Dorsolateral prefrontal cortex (tissue), 122 donors: ENCODE measurements at places on chromosomes 13 and 19. TPM values are rescaled to one million over a fixed set of nuclear protein-coding genes. Genes with fewer than 3 reads are reported as not detected.
A peak's percentile ranks its signal among the peaks of the same experiment; 100 is the strongest.

- DNase-seq: peak; percentile 45
Observed at GRCh38 chr13:22837980-22838647, 342.7 kb upstream of the SGCG start.

DNA sequence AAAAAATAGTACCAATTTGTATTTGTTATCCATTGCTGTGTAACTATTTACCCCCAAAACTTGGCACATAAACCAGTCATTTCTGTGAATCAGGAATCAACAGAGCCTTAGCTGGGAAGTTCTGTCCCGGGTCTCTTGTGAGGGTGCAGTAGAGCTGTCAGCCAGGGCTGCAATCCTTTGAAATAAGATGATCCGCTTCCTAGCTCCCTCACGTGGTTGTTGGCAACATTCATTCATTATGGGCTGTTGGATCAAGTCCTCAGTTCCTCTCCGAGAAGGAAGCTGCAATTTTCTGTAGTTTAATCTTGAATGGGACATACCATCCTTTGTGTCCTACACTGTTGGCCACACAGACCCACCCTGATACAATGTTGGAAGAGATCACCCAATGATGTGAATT, 277.2 kb downstream of the SUCLA2 start:
- no peak for DNase-seq

- DNase-seq: no peak
Observed at GRCh38 chr13:37118016-37118415, 12.6 kb upstream of the CSNK1A1L start.

DNA sequence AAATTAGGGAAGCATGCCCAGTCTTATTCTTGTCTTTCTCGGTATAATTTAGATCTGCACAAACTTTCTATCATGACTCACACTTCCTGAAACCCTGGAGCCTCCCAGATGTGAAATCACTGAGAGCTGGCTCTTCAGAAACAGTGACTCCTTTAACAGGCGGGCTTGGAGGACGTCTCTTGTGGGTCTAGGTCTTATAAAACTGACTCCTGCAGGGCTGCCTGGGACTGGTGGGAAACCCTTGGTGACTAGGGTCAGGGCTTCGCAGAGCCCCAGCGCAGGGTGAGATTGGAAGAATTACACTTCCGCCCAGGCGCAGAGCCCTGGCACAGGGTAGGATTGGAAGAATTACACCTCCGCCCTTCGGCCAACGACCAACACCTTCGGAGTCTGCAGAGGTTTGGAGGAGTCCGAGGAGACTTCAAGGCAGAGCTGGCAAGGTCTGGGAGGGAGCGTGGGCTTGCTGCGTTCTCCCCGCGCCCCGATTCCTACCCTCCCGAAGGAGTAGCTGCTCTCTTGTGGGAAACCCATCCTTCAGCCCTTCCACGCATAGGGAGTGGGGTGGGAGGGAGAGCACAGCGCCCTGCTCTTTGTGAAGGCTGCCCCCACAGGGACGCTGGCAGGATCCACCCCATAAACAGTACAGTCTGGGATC, 43.4 kb upstream of the MAP3K10 start:
- no peak for DNase-seq

GRCh38 chr13:90485436-90485835, 862.1 kb upstream of the MIR17HG start:
- no peak for DNase-seq

- DNase-seq: no peak
Observed at GRCh38 chr19:45063851-45064801, 12.2 kb downstream of the ZNF296 start.

DNA sequence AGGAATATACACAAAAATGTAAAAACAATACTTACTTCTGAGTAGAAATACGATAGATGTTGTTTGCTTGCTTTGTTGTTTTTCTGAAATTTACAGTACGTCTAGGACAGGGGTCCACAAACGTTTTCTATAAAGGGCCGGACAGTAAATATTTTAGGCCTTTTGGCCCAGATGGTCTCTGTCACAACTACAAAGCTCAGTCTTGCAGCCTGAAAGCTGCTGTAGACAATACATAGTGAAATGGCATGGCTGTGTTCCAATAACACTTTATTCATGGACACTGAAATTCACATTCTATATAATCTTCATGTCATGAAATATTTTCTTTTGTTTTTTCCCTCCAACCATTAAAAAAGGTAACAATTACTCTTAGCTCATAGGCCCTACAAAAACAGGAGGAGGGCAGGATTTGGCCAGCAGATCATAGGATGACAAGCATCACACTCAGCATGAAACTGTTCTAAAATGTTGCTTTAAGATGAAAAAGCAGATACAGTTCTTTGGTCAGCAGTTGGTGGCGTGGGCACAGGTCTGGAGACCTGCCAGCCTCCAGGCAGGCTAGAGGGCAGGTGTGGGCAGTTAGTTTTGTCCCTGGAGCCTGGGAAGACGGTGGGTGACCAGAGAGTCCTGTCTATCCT, at the start of gene EDDM13:
Gene EDDM13 (plus strand): TSS at position 588 of the 638 bp plus-strand sequence. CDS start 87 bp downstream, outside the sequence.
- DNase-seq: no peak

DNA sequence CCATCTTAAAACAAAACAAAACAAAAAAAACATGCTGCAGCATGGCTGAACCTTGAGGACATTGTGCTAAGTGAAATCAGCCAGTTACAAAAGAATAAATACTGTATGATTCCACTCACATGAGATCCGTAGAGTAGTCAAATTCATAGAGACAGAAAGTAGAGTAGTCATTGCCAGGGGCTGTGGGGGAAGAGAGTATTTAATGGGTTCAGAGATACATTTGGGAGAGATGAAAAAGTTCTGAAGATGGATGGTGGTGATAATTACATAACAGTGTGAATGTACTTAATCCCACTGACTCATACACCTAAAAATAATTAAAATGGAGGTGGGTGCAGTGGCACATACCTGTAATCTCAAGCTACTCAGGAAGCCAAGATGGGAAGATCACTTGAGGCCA, 72.0 kb upstream of the C1QTNF9 start:
- DNase-seq: no peak

KLK10 gene
- total RNA-seq: 1.9 TPM

GZMM gene
- total RNA-seq: not detected

- no peak for DNase-seq
Observed at GRCh38 chr13:43631106-43631505, 155.7 kb downstream of the ENOX1 start.

FLT1 gene
- total RNA-seq: 39.5 TPM

GRCh38 chr19:4232614-4233281, 3.4 kb downstream of the EBI3 start:
- DNase-seq: no peak

DNA sequence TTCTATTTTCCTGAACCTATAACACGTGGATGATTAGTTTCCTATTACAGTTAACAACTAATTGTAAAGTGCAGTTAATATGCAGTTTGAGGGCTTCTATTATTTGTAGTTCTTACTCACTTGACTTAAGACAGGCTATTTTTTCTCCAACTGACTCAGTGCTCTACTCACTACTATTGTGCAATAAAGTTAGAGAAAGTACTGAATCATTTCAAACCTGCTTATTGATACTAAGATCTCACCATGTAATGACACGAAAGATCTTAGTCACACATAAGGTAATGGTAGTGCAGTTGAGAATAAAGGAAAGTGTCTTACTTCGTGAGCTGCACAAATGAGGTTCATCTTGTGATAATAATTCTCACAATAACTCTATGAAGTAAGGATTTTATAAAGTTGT, 22.8 kb upstream of the ITM2B start:
- DNase-seq: no peak

- peak; percentile 86 for DNase-seq
Observed at GRCh38 chr19:1279782-1280341, 4.5 kb downstream of the FAM174C start.

GRCh38 chr13:71864094-71864985, 2.7 kb downstream of the DACH1 start:
- DNase-seq: peak; percentile 19

DNA sequence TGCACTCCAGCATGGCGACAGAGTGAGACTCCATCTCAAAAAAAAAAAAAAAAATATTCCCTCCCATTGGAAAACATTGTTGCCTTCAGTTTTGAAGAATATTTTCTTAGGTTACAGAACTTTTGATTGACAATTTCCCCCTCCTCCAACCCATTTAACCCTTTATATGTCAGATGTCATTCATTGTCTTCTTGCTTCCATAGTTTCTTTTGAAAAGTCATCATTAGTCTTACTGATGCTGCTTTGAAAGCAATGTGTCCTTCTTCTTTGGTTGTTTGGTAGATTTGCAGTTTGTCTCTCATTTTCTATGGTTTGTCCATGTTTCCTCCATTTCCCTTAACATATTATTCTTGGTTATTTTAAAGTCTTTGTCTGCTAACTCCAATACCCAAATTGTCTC, 25.4 kb downstream of the ZNF558 start:
- DNase-seq: no peak

DNA sequence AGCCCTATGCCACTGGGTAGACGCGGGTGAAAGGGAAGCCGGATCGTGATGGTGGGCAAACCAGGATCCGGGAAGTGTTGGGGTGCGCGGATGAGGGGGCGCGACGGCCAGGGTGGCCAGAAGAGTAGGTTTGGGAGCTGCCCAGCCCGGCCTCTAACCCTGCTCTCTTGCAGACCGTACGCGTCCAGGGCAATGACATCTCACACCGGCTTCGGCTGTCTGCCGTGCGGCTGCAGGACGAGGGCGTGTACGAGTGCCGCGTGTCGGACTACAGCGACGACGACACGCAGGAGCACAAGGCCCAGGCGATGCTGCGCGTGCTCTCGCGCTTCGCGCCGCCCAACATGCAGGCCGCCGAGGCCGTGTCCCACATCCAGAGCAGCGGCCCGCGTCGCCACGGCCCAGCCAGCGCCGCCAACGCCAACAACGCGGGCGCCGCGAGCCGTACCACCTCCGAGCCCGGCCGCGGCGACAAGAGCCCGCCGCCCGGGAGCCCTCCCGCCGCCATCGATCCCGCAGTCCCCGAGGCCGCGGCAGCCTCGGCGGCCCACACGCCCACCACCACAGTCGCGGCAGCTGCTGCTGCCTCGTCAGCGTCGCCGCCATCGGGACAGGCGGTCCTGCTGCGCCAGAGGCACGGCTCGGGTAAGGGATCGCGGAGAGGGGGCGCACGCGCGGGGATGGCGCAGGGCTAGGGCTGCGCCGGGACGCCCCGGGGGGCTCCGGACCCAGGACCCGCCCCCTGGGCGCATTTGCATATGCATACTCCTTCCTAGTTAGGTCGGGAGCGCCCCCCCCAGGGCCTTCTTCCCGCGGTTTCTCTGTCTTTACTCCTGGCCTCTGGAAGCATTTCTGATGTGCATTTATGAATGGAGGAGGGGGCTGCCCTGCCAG, 4.1 kb downstream of the VSTM2B start:
- peak; percentile 17 for DNase-seq

GRCh38 chr19:35142606-35143230, 337 bp upstream of the FXYD7 start:
- DNase-seq: no peak

CYP4F8 gene
- not detected for total RNA-seq

DNA sequence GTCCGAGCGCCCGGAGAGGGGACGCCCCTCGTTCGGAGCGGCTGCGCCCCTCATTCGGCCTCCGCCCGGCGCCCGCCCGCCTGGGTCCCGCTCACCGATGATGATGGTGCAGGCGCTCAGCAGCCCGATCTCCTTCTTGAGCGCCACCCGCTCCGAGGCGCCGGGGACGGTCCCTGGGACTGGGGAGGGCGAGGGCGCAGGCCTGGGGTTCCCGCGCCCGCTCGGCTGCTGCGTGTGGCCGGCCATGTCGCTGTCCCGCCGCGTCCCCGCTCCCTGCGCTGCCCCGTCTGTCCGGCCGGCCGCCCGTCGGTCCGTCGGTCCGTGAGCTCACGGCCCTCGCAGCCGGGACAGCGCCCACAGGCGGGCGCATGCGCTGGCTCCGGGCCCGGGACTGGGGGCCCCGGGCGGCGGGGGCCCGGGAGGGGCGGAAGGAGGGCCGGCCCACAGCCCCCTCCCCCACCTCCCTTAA, at the start of gene SLC7A10:
Gene SLC7A10 (minus strand): TSS at position 393 of the 469 bp plus-strand sequence. CDS start 147 bp downstream, at position 246.
- no peak for DNase-seq

TLE6 gene
- total RNA-seq: 0.71 TPM

GRCh38 chr19:40466985-40467734, at the start of gene SPTBN4:
Gene SPTBN4 (plus strand): TSS chr19:40467001. CDS start chr19:40472622, 5,621 bp downstream.
- no peak for DNase-seq

- DNase-seq: peak; percentile 17
Observed at GRCh38 chr19:408902-409515, at the start of gene C2CD4C. Gene C2CD4C (minus strand): TSS chr19:409147. CDS start chr19:408361, 786 bp downstream.

DNA sequence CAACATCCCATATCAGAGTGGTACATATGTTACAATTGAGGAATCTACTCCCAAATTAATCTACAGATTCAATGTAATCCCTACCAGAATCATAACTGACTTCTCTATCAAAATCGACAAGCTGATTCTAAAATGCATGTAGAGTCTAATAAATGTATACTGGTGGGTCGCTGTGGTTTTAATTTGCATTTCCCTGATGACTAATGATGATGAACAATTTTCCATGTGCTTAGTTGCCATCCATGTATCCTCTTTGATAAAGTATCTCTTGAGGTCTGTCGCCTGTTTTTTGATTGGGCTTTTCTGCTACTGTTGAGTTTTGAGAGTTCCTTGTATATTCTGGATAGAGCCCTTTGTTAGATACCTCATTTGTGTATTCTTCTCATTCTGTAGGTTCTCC, 43.8 kb downstream of the KLF12 start:
- no peak for DNase-seq

DNA sequence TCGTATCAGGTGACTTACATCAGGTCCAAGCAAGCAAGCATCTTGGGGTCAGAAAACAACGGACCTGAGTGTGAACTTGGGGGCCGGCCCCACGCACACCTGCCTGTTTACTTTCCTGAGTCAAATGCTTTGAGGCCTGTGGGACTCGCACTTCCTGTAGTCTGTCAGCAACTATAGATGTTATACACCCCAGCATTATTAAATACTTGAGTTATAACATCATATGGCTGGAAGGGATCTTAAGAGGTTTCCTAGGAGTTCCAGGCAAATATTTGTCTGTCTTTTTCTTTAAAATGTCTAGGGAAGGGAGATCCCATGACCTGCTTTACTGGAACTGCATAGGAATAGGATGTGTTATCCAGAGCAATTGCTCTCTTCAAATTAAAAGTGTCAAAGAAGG, 280.6 kb downstream of the SHISA2 start:
- no peak for DNase-seq

- no peak for DNase-seq
Observed at GRCh38 chr19:51976852-51977251, 9.8 kb downstream of the ZNF350 start.

CFD gene
- total RNA-seq: 0.92 TPM

GRCh38 chr13:26370553-26370952, 116.6 kb downstream of the CDK8 start:
- no peak for DNase-seq

DNA sequence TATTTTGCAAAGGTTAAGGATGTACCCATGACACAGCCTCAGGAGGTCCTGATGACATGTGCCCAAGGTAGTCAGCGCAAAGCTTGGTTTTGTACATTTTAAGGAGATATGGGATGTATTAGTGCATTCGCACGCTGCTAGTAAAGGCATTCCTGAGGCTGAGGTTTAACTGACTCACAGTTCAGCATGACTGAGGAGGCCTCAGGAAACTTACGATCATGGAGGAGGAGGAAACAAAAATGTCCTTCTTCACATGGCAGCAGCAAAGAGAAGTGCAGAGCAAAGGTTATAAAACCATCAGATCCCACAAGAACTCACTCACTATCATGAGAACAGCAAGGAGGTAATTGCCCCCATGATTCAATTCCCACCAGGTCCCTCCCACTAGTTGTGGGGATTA, 1017.4 kb downstream of the EFNB2 start:
- no peak for DNase-seq
